Tibial nerve (tissue), 4 donors: ENCODE measurements at places on chromosomes 13 and 19. TPM values are rescaled to one million over a fixed set of nuclear protein-coding genes. Genes with fewer than 3 reads are reported as not detected.

GRCh38 chr13:29513981-29514719 is 81.3 kb downstream of the SLC7A1 start:
- no peak for DNase-seq

GRCh38 chr19:57947088-57947418 is 453 bp downstream of the ZNF256 start:
- no peak for DNase-seq

DNA sequence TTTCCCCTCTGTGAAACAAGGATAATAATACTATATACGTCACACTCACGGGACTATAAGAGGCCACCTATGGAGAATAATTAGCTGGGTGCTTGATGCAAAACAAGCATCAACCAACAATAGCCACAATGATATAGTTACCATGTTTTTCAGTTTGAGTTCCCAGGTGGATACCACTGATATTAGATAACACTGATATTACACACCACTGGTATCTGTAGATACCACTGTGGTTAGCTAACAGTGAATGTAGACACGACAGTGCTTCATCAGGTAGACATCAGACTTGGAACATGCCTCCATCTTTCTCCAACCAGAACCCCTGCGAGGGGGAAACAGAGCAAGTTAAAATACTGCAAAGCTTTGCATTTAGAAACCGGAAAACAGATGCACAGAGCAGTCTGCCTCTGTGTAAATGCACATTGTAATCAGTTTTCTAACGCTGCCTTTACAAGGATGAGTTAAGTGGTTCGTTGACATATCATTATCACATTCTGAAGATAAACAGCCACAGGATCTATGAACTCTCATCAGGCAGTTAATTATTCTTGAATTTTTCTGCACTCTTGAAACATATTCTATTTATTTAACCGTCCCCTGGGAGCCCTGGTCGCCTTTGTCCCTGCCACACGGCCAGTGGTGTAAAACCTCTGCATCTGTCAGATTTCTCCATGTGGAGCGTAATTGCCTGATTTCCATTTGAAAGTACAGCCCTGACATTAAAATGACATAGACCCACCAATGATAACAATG is 80.7 kb downstream of the RNASEH2B start:
- DNase-seq: no peak

- no peak for DNase-seq
Measured at GRCh38 chr13:94620286-94620896, 18.7 kb downstream of the GPR180 start.

ZNF730 gene
- 6.3 TPM for total RNA-seq

DNA sequence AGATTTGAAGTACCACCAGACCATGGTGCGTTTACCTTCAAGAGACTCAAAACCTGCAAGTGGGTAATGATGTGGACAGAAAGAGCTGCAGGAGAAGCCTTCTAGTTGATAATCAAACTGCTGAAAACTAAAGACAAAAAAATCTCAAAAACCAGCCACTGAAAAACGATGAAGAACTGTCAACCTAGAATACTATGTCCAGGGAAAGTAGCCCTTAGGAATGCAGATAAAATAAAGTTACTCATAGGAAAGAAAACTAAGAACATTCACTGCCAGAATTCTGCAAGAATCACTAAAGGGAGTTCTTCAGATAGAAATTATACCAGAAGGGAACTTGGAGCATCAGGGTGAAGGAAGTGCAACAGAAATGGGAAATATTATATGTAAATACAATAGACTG is 5.3 kb downstream of the ZNF470 start:
- DNase-seq: no peak

DNA sequence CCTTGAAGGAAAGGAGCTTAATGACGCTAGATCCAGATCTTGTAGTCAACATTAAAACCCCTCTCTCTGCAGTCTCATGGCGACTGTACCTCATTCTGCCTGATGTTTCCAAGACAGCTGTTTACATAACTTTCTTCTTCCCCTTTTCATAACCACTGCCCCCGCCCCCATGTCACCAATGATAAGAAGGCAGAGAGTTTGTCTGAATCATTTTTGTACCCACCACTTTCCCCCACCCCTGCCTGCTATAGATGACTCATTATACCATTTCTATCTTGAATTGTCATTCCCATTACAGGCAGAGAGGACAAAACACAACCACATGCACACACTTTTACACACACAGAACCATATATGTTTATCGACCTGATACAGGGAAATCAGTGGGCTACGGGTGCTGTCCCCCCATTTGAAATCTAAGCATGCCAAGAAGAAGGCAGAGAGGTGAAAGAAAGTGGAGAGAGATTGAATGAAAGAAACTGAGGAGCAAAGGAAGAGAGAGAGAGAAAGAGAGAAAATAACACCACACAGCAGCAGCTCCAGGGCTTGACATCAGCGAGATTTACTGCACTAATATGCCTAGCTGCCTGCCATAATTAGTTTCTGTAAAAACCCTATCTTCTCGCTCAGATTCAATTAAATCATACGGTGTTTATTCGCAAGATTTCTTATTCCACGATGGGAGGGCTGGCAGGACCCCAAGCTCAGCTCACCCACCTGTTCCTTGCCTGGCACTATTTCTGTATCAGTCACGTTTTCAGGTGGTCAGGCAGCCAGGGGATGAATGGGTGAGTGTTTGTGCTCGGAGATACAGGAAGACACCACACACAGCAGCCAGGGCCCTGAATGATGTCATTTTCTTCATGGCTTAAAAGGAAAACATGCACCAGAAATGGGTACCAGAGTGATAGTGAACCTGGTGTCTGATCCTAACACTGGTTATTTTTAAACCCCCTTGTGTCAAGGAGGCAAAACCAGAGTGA is 114.3 kb upstream of the SERP2 start:
- peak; percentile 50 for DNase-seq

DNA sequence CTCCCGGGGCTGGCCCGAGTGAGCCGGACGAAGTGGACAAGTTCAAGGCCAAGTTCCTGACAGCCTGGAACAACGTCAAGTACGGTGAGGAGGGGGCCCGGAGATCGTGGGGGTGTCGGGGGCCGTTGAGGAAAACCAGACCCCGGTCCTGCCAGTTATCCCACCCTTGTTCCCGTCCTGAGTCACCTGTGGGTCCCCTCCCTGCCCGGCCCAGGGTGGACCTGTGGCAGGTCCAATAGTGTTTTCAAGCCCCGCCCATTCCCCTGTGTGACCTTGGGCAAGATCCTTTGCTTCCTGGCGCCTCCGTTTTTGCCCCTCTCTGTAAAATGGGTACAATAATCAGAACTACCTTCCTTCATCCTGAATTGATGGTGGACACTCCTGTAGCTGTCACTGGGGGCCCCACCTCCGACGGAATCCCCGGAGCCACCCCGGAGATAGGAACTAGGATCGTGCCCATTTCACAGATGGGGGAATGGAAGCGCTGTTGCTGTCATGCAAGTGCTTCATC is 593 bp downstream of the ATG4D start:
- no peak for DNase-seq

- no peak for DNase-seq
Measured at GRCh38 chr19:5364674-5365073, 24.1 kb upstream of the PTPRS start.

DNA sequence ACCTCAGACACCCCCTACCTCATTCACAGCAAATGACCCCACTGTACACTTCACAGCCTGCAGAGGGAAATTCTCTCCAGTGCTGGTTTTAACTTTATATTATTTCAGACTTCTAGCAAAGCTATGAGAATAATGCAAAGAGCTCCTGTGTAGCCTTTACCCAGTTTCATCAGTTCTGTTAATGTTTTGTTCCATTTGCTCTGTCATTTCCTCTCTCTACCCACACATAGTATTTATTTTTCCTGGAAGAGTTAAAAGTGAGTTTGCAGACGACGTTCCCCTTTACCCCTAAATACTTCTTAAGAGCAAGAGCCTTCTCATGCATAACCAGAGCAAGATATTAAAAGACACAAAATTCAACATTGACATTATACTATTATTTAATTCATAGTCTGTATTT is 49.9 kb upstream of the ADGRE1 start:
- DNase-seq: no peak

KLF16 gene
- total RNA-seq: 4.6 TPM

- DNase-seq: no peak
Measured at GRCh38 chr13:71659404-71659803, 207.6 kb downstream of the DACH1 start.

C1QTNF9B gene
- total RNA-seq: 2.0 TPM

ZNF527 gene
- total RNA-seq: 8.7 TPM

- DNase-seq: no peak
Measured at GRCh38 chr13:50760751-50761150, 82.7 kb downstream of the DLEU7 start.

DNA sequence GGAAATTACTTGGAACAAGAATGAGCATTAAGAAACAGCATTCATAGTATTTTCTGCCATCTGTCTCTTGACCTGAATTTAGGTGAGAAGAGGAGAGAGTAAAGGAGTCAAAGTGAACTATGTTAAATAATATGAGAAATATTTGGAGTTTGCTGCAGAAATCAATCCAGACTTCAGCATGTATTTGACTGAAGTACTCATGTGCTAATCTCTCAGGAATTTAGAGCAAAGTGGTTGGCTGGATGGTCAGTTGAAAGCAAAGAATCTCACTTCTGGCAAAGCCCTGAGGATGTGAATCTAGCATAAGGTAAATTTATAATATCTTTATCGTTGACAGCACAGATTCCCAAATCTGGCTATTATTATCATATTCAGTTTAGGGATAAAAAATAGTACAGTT is 394.3 kb downstream of the PCDH17 start:
- DNase-seq: no peak

IRGC gene
- not detected for total RNA-seq

DNA sequence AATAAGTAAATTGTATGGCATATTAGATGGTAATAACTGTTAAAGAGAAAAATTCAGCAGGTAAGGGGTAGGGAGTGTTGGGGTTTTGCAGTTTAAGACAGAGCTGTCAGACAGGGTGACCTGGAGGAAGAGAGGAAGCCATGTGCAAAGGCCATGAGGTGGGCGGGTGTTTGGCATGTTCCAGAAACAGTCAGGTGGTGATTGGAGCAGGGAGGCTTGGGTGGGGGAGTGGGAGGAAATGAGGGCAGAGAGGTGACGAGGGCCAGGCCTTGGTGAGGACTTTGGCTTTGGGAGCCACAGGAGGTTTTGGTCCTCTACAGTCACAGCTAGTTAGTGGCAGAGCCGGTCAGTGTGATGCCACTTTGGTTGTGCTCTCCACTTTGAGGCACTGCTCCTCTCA is 20.1 kb downstream of the RYR1 start:
- DNase-seq: no peak

CCDC124 gene
- total RNA-seq: 29.3 TPM

GRCh38 chr19:6862673-6863078 is 24.7 kb upstream of the ADGRE1 start:
- DNase-seq: peak; percentile 51

ZNF441 gene
- 17.4 TPM for total RNA-seq

DNA sequence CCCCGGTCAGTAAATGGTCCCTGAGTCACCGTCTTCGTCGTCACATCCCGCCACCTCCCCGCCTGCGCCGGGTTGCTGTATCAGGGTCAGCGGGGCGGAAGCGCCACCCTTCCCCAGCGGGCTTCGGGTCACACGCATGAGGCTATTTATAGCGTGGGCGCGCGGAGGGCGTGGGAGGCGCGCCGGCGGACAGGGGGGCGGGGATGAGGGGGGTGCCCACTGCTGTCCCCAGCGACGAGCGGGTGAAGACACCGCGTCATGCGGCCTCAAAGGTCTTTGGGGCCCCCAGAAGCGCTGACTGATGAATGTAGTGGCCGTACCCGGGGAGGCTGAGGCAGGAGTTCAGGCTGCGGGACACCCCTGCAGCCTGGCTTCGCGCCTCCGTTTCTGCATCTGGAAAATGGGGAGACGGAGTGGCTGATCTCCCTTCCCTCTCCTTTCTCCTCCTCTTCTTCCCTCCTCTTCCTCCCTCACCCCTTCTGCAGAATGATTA is 7.9 kb downstream of the UNC13A start:
- peak; percentile 45 for DNase-seq

DNA sequence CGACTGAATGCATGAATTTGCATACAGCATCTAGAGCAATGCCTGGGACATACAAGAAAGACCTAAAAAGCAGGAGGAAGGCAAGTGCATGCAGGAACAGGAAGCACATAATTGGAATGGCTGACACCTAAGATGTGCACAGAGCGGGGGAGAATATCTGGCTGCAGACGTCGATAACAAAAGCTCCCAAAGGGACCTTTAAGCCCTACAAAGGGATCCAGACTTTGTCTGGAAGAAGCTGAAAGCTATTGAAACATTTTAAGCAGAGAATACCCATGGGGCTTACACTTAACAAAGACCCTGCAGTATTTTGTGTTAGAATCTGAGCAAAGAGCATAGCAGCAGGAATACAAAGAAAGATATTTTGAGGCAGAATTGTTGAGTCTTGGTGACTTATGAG is 107.4 kb upstream of the CLDN10 start:
- no peak for DNase-seq

ZNF611 gene
- total RNA-seq: 14.3 TPM

- no peak for DNase-seq
Measured at GRCh38 chr13:93927431-93927830, 552.1 kb downstream of the DCT start.

GRCh38 chr19:41888926-41889325 is 5.9 kb downstream of the ARHGEF1 start:
- DNase-seq: no peak

OR7A5 gene
- total RNA-seq: 0.42 TPM

- DNase-seq: no peak
Measured at GRCh38 chr13:20002787-20003186, 44.3 kb downstream of the ZMYM2 start.

GRCh38 chr13:105333416-105333815 is 1202.0 kb downstream of the EFNB2 start:
- DNase-seq: no peak

URAD gene
- total RNA-seq: not detected

PTPRS gene
- total RNA-seq: 795 TPM

- no peak for DNase-seq
Measured at GRCh38 chr13:108361769-108362168, 92.3 kb downstream of the TNFSF13B start.

TRPC4 gene
- total RNA-seq: 1.1 TPM

DNA sequence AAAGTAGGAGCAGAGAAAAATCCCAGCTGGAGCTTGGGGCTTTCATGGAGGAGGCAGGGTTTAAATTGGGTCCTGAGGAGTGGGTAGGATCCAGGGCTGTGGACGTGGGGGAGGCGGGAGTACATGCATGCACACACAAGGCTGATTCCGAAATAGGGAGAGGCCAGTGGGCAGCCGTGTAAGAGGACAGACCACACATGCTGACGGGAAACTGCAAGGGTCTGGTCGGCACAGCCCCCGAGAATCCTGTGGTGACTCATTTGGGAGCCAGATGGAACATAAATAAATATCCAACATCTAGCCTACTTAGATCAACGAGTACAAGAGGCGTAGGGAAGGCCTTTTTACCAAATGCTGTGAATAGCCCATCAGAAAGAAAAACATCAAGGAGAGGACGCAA is 216.3 kb upstream of the ZNF507 start:
- no peak for DNase-seq

GRCh38 chr19:49952479-49952836 is 8.5 kb downstream of the SIGLEC11 start:
- no peak for DNase-seq

DNA sequence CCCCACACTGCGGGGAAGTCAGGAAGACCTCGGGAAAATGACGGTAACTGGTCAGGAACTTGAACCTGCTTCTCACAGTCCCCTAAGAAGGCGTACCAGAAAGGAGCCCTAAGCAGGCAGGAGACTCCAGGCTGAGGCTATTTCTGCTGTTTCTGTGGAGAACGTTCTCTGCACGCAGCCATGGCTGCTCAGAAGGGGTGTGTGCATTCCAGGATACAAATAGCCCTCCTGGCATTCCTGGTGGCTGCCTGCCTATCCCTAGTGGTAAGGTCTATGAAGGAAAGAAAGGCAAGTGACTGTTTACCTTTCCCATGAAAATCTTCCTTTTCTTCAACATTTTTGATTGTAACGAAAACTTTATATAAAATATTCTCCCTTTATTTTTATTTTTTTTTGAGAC is 2.5 kb downstream of the SGCG start:
- DNase-seq: no peak
